ENCODE measurements at places on chromosomes 16 and 17. TPM values are rescaled to one million over a fixed set of nuclear protein-coding genes. Genes with fewer than 3 reads are reported as not detected.

- DNase-seq = no peak
Observed at GRCh38 chr16:57406881-57407280, 2.3 kb downstream of the CCL17 start.

Gene NCBP3
- 54.2 TPM for total RNA-seq

DNA sequence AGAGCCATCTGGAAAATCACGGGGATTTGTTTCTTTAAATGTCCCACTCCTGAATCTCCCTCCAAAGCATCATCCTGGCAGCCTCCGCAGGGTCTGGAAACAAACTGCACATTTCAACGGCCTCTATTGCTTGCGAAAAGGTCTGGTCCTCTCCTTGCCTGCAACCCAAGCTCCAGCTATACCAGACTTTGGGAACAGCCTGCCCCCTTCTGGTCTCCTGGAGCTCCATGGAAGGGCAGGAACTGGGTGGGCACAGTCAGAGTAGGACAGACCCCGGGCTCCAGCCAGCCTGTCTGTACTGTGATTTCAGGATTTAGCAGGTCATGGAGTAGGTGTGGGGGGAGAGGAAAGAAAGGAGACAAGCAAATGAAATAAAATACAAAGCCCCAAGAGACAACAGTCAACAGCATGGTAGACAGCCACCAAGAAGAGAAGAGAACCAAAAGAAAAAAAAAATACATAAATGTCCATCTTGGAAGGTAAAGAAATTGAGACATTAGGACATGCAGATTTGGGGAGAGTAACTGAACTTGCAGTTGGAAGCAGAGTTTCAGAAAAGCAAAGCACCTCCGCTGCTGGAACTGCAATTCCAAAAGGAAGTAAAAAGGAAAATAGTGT, 2.7 kb downstream of the XYLT1 start:
- no peak for DNase-seq

- no peak for DNase-seq
Observed at GRCh38 chr16:4859190-4859899, 12.1 kb downstream of the UBN1 start.

Gene HAS3
- 0.73 TPM for total RNA-seq

DNA sequence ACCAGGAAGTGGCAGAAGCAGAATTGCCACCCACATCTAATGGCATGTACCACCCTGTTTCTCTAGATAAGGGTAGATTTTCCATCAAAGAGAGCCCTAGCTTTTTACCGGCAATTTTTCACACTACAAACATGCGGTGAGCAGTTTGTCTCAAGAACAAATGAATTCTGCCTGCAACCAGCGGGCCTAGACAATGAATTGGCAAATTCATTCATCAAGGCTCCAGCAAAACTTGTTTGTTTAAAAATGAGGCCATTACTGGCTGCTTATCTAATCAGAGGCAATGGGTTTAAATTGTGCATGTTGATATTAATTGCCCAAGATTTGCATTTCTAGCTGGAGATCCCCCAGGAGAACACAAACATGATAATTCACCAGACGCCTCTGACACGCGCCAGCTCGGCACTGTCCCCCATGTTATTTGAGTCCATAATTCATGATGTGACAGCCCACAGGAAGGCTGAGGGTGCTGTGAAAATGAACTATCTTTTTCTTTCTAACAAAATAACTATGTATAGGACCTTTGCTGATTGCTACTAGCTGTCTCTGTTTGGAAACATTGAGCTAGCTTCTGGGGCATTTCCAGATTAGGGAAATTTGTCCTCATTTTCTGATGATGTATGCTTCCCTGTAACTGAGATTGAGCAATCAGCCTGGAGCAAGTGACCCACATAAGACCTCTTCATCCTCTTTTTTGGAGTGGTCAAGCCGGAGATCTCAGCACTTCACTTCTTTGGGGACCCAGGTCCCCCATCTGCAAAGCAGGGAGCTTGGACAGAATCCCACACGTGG, 80.8 kb downstream of the CNGB1 start:
- no peak for DNase-seq

DNA sequence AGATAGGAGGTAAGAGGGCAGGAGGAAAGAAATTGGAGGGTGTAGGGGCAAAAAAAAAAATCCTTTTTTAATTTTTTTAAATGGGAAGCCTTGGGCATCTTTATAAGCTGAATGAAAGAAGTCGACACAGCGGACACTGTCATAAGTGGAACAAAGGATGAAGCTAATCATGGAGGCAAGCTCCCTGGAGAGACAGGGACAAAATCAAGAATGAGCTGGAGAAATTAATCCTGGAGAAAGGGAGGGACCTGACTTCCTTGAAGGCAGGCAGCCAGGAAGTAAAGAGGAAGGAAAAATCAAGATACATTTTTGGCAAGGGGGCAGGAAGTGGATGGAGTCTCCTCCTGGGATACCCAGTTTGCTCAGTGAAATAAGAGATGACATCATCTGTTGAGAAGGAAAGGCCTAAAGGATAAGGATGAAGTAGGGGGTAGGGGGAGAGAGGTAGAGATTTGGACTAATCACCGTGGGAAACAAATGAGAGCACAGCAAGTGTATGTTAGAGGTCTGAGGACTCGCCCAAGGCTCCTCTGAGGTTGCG, 179.3 kb downstream of the SLC39A11 start:
- DNase-seq = no peak

DNA sequence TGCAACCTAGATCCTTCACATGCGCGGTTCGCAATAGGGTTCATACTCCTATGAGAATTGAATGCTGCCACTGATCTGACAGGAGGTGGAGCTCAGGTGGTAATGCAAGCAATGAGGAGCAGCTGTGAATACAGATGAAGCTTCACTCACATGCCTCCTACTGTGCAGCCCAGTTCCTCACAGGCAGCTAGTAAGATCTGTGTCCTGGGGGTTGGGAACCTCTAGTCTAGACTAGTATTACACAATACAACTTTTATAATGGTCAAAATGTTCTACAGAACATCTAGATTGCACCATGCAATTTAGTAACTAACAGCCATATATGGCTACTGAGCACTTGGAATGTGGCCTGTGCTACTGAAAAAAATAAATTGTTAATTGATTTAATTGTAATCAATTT, 26.7 kb downstream of the ABCA5 start:
- DNase-seq = no peak

Gene CLEC19A
- total RNA-seq = not detected

DNA sequence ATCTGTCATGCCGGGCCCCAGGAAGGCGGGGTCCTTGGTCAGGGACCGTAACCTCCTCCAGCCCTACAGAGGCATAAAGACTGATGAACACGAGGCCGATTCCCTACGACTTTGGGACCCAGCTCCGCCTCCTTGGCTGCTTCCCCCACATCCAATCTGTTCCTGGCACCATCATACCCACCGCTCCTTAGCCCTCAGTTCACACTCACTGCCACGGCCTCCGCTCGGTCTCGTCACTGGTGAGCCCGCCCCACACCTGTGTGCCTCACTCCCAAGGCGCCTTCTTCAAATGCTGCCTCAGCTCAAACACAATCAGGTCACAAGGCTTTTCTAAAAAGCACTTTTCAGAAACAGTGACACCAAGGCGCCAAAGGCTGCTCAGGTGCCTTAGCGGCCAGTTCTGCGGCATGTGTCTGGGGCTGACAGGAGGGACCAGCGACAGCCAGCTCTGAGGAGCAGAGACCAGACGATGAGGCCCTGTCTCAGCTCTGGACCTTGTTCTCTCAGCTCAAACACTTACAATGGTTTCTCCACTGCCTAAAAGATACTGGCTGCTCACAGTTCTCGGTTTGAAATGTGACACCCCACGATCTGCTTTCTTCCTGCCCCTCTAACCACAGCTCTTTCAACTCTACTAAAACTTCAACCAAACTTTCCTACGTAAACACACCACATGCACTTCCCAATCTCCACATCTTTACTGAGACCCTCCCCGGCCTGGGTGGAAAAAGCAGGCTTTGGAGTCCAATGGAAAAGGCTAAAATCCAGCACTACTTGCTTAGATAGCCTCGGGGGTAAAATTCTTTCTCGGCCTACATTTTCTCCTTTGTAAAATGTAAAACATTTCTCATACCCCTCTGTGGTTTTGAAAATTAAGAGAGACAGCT, 33.2 kb downstream of the CYB5D2 start:
- DNase-seq = peak; percentile 40

- peak; percentile 30 for DNase-seq
Observed at GRCh38 chr17:81018044-81018802, 16.7 kb upstream of the BAIAP2 start.

GRCh38 chr17:14057591-14057990, 11.7 kb upstream of the COX10 start:
- DNase-seq = no peak

DNA sequence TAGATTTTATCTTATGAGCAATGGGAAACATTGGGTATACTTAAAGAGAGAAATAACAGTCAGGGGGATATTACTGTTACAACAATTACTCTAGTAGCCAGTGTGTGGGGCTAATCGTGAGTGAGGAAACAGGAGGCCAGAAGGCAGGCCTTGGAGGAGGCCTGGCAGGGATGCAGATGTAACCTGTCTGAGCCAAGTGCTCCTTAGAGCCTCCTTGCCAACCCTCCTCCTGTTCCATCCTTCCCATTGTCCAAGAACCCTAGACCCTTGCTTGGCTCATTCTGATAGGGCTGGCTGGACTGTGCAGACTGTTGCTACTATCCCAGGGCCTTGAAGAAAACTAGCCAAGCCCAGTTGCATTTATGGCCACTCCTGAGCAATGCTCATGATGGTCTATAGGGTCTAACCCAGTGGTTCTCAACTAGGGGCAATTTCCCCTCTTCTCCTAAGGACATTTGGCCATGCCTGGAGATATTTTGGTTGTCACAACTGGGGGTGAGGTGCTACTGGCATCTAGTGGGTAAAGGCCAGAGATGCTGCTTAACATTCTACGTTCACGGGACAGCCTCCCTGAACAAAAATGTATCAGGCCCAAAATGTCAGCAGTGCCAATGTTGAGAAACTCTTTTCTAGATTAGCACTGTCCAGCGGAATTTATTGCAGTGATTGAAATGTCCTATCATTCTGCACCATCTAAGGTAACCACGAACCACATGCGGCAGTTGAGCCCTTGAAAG, 24.4 kb upstream of the WSCD1 start:
- no peak for DNase-seq

DNA sequence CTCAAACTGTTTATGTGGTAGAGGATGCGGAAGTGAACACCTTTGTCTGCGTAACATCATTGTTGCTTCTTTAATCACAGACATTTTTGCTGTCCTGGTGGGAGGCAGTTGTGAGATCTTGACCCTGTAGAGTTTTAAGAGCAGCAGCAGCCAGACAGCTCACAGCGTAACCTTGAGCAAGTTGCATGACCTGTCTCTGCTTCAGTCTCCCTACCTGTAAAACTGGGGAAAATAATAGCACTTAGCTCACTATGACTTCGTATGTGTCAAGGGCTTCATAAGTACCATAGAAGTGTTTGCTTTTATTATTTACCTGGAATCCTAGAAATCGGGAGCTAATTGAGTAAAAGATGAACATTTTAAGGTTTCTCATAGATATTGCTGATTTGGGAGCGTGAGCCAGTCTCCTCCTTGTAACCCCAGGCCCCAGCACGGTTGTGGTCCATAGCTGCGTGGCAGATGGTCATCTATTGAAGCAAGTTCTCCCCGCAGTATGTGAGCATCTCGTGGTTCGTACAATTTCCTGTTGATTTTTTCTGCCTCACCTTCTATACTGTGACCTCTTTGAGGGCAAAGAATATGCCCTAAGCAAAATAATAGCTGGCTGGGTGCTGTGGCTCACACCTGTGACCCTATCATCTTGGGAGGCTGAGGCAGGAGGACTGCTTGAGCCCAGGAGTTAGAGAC, 34.4 kb downstream of the GPRC5B start:
- no peak for DNase-seq

GRCh38 chr17:7215136-7215638, 4.4 kb downstream of the DLG4 start:
- no peak for DNase-seq

GRCh38 chr17:68771867-68772515, 170.8 kb upstream of the FAM20A start:
- DNase-seq = no peak

DNA sequence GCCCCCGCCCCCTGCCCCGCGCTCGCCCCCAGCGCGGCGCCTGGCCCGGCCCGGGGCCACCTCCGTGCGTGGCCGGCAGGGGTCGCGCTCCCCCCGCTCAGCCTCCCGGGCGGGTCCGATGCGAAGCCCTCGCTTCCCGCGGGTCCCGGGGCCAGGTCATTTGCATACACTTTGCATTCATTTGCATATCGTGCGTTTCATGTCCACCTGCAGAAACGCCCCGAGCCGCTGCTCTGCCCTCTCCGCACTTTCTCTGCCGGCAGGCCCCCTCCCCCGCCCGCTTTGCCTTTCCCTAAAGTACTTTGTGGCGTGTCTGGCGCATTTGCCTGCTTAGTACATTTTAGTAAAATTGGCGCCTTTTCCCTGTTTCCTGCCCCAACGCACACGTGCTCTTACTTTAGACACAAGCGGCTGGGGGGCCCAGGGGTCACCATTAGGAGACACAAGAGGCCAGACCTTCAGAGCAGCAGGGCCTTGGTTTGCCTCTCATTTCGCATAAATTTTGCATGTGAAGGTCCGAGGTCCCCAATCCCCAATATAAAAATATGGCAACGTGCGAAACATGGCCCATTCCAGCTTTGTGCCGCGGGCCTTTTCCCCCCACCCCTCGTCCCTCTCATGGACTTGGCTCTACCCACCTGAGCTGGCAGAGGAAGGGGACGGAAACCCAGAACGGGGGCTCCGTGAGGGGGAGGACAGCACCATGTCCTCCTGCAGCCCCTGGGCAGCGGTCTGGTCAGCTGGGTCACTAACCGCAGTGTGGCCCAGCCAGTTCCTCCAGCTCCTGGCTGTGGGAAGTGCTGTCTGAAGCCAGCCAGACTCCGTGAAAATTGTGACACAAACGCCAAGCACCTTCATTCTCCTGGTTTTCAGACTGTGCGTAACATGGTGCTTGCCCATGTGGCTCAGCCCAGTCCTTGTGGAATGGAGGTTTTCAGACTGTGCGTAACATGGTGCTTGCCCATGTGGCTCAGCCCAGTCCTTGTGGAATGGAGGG, 34.8 kb downstream of the CBFA2T3 start:
- DNase-seq = peak; percentile 36

DNA sequence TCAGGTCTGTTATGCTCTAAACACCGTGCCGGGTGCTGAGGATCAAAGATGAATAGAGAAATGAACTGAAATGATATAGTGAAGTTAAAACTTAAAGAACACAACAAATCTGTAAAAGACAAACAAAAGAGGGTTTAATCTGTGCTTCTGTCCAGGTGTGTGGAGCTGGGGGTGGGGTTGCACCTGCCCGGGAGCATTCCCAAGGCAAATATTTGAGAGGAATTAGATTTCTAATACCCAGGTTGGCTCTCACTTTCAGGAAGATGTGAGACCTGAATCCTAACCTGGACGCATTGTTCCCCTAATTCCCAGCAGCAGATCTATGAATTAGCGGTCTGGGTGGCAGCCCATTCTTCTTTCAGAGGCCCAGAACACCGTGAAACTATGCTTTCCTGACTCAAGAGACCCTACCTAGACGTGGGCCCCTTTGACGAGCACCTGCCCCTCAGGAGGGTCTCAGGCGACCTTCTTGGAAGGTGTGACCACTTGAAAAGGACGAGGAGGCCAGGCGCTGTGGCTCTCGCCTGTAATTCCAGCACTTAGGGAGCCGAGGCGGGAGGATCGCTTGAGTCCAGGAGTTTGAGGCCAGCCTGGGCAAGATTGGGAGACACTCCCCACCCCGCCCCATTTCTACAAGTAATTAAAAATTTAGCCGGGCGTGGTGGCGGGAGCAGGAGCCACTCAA, 677 bp upstream of the RANGRF start:
- DNase-seq = no peak

Gene TBC1D3H
- not detected for total RNA-seq

Gene MYH1
- total RNA-seq = not detected

Gene TMED6
- 1.2 TPM for total RNA-seq

Gene CES1
- not detected for total RNA-seq

GRCh38 chr17:4908301-4908700, 5.4 kb upstream of the CHRNE start:
- no peak for DNase-seq

- no peak for DNase-seq
Observed at GRCh38 chr16:84753412-84754326, 53.9 kb downstream of the USP10 start.

Gene ELMO3
- total RNA-seq = 8.5 TPM

Measured in activated T-helper 1 cell treated with anti-CD3 and anti-CD28 coated beads, Interleukin-12 subunit alpha, Interleukin-12 subunit beta, Interleukin-2, Interleukin-4 antibody, amounts not matched to agents 30 ng/mL and 10 ng/mL and 1 ng/mL, durations not matched to agents 14 hours and 24 hours and 36 hours (primary cell).